ENCODE measurements at places on chromosomes 1 and 21.

- DNase-seq = no peak
Measured at GRCh38 chr21:27570306-27570868, 603.5 kb upstream of the ADAMTS5 start.

GRCh38 chr1:112429749-112430148, 33.7 kb downstream of the CTTNBP2NL start:
- DNase-seq = no peak

GRCh38 chr1:188302746-188303145, 1474.0 kb downstream of the PLA2G4A start:
- no peak for DNase-seq

DNA sequence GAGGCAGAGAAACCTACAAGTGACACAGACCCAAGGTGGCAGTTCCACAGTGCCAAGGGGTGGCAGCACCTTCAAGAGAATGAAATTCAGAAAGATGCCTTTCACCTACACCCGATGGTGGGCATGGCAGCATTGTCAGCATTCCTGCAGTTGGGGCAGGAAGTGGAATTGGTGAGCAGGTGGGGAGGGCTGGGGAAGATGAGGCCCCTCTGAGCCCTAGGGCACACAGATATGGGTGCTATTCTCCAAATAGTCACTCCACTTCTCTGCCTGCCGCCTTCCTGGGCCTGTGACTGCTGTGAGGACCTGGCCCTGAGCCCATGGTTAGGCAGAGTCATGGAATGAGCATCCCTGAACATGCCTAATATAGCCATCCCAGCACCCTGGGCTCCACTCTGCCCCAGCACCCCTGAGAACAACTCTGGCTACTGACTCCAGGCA, 8.3 kb downstream of the SHISA4 start:
- no peak for DNase-seq

- no peak for DNase-seq
Measured at GRCh38 chr1:204915861-204916495, 45.3 kb downstream of the NFASC start.

DNA sequence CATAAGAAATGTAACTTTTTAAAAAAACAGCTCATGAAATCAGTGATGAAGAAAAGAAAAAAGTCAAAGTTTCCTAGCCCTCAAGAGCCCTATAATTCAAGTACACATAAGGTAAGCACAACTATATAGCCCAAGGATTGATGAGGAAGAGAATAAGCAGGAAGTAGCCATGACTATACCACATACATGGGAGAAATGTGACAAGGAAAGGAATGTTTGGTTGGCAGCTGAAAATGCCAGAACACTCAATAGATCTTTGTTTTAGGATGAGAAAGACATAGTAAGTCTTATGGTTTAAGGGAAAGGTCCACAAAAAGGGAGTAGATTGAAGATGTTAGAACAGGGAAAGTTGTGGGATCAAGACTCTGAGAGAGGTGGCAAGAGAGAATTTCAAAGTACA, 5.7 kb downstream of the DOCK7 start:
- DNase-seq = no peak

DNA sequence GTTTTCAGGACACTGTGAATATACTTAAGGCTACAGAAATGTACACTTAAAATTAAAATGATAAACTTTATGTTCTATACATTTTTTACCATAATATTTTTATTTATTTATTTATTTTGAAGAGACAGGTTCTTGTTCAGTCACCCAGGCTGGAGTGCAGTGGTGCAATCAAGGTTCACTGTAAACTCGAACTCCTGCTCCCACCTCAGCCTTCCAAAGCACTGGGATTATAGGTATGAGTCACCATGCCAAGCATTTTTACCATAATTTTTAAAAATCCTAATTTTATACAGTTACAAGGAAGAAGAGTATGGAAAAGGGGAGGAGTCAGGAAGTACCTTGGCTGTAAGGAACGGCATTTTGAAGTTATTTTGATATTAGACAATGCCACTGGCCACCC, 23.6 kb upstream of the ANGPTL3 start:
- no peak for DNase-seq

GRCh38 chr1:201009962-201010645, 13.4 kb downstream of the KIF21B start:
- DNase-seq = no peak

GRCh38 chr1:56375326-56375804, 204.0 kb downstream of the PLPP3 start:
- DNase-seq = no peak

DNA sequence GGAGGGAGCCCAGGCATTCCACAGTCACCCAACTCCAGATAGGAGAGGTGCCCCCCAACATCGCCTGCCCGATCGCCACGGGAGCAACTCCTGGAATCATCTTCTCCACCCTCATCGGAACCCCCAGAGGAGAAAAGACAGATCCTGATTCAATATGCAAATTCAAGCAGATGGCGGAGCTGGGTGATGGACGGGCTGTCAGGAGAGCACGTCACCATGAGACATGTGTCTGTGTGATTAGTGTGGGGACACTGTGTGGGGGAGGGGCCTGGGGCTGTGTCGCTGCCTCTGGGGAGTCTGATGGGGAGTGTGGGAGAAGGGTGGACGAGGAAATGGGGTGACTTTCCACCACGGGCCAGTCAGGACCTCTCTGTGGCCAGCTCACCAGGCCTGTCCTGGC, 90.2 kb upstream of the CSF3R start:
- DNase-seq = no peak

GRCh38 chr1:98034505-98034904, 113.7 kb upstream of the DPYD start:
- no peak for DNase-seq

- DNase-seq = no peak
Measured at GRCh38 chr1:153569465-153569864, 3.8 kb upstream of the S100A2 start.

GRCh38 chr1:90507173-90507572, 209.9 kb downstream of the BARHL2 start:
- DNase-seq = no peak

- DNase-seq = peak; percentile 22
Measured at GRCh38 chr1:9455487-9456234, 83.6 kb upstream of the SLC25A33 start.

- no peak for DNase-seq
Measured at GRCh38 chr1:18947570-18947969, 8.9 kb downstream of the IFFO2 start.

DNA sequence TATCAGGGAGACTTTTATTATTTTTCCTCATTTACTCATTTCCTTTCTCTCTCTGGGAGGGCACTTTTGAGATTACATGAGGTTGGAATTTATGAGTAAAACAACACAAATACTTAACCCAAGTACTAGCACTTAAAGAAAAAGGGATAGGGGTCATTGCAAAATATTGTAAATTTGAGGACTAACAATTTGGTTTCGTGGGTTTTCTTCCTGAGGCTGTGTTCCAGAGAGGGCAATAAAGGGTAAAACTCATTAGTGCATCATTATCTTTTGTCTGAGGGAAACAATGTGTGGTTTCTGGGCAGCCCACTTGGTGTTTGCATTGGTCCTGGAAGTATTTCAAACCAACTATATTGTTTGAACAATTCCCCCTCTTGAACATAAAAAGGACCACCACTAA, 96.5 kb downstream of the GREM2 start:
- no peak for DNase-seq

GRCh38 chr1:156337052-156337887, 822 bp downstream of the CCT3 start:
- DNase-seq = no peak

DNA sequence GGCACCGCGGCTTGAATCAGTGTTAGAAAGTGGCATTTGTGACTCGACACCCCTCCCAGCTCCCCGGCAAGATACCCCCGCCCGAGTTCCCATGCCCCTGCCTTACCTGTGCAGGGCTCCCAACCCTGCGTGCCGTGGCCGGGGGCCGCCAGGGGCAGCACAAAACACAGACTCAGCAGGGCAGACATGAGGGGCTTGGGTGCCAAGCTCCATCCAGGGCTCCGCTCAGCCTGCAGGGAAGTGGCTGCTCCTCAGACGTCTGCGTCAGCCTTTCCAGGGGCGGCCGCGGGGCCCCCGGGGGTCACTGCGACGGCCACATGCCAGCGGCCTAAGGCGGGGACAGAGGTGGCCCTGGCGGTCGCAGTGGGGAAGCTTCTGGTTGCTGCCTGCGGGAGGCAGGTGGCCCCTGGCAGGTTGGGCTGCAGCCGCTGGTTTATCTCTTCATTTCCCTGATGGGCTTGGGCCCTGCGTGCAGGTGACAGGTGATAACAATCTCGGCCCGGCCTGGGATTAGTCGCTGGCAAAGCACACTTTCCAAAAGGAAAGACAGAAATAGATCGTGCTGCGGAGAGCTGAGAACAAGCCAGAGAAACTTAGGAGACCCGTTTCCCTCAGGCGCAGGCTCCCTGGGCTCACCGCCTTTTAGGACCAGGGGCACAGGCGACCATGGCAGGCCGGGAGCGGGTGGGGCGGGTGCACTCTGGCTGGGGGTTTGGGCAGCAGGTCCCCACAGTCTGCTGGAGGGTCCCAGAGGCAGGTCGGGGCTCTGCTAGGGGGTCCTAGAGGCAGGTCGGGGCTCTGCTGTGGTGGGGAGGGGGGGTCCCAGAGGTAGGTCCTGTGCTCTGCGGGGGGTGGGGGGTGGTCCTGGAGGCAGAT, at the start of gene TSPEAR:
Gene TSPEAR (minus strand): TSS at position 246 of the 876 bp plus-strand sequence. CDS start 58 bp downstream, at position 188.
- no peak for DNase-seq

- DNase-seq = no peak
Measured at GRCh38 chr1:201111156-201111555, 1.1 kb downstream of the CACNA1S start.

GRCh38 chr1:232463225-232463624, 166.7 kb downstream of the SIPA1L2 start:
- DNase-seq = no peak

DNA sequence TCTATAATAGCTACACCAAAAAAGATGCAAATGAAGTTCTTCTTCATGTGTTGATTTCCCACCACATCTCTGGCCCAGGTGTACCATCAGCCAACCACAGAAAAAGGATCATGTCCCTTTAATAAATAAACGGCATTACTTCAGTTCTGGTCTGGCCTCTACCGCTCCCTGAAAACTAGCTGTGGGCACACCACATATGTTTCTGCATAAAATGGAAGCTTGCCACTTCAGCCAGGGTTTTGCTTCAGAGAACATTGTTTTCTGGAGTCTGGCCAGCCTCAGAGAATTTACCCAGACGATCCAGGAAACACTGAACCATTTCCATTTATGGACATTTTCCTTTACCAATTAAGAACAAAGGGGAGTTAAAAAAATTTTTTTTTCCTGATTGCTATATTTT, 5.8 kb upstream of the LAMC2 start:
- DNase-seq = peak; percentile 87

GRCh38 chr1:200474633-200475032, 64.8 kb upstream of the ZNF281 start:
- DNase-seq = no peak

DNA sequence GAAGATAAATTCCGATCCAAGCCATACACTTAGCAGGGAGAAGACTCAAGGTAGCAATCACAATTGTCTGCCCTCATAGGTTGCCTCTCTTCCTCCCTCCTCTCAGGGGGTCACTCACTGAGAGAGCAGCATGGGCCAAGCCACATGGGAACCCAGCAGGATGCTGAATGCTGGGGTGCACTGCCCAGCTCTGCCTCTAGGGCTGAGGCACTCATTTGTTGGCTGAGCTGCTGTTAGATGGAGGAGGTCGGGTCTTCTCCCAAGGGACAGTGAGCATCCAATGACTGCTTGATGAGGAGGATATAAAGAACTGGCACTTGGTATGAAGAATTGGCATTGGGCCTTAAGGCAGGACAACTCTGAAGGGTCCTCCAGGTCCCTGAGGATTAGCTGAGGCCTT, 418.8 kb downstream of the SIPA1L2 start:
- no peak for DNase-seq

GRCh38 chr1:111836111-111836510, 80.4 kb downstream of the DDX20 start:
- DNase-seq = no peak

DNA sequence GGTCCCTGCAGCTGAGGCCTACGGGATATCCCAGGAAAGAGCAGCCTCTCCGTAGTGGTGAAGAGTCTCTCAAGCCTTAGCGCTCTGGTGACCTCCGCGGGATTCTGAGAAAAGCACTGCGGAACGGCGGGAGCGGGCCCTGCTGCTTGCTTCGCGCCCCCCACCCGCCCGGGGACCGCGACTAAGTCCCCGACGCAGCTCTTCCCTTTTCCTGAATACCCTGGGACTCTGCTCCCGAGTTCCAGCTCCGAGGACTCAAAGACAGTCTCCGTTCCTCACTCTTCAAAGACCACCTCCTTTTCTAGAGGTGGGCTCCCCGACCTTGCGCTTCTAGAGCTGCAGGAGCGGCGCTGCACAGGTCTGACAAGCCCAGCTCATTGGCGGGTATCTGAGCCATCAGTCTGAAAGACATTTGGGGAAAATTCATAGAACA, 3.6 kb upstream of the PRRX1 start:
- no peak for DNase-seq

DNA sequence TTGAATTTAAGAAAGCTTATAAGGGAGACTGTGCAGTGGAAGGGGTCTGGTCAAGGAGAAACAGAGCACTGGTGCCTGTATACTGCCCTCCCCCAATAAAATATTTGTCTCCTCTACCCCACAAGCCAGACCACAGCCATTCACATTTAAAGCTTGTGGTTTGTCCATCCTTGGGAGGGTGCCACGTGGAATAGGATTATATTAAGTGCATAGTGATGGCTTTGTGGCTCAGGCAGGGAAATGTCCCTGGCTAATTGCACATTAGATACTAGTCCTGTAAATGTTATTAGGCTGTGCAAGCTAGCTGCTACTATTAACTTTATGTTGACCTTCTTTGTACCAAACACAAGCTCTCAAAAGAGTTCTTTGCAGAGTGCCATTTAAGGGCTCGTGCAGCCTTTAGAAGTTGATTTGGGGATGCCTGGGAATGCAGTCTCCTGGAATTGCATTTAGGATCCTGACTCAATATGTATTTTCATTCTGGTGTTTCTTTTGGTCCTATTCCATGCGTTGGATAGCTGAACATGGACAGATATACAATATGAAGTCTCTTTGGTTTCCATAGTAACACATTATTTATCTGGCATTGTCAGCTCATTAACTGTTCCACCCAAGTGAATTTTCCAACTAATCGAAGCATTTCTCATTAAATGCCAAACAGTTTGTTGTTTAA, 210.6 kb downstream of the ROR1 start:
- DNase-seq = no peak

Measured in glomerular endothelial cell (primary cell).